NCI-H1694 treated with DMSO at 0.1 percent for 48 hours (cell line): ENCODE measurements at places on chromosomes 2 and 18.

DNA sequence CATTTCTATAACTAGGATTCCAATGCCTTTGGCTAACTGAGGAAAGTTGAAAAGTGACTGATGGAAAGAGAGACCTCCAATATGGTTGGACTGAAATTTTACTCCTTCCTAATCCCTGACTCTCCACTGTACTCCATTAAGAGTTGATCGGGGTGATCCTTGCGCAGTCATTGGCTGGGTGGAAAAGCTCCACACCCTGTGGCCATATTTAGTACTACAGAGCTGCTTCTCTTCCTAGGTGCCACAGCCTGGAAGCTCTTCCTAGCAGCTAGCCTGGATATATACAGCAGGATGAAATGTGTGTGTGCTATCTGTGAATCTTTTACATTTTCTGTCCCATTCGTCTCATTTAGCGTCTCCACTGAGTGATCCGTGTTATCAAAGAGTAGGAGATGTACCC is 71.2 kb downstream of the MEP1B start:
- DNase-seq: no peak

DNA sequence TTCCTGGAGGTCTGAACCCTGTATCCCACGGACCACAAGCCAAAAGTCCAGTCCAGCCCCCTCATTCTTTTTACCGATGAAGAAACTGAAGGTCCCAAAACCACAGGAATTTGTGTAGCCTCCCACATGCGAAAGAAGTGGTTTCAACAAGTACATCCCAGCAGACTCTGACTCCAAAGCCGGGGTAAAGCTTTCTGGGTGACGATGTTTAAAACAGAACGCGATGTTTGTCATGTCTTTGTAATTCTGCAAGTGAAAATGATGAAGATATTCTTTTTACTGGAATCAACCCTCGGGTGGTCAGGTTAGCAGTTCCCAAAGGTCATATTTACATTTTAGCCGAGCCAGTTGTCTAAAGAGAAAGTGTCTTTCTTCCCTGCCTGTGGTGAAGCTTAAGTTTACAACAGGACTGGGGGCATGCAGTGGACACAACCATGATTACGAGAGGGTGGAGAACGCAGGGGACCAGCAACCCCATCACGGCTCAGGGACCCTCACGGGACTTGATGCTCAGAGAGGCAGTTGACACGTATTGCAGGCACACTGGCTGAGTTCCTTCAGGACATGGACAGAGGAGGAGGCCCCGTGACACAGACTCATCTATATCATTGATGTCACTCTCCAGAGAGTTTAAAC is 17.8 kb upstream of the TMEM131 start:
- no peak for DNase-seq

GRCh38 chr18:48428475-48429177 is 19.4 kb upstream of the ZBTB7C start:
- DNase-seq: no peak

GRCh38 chr18:44841752-44842587 is 161.3 kb downstream of the SETBP1 start:
- no peak for DNase-seq

DNA sequence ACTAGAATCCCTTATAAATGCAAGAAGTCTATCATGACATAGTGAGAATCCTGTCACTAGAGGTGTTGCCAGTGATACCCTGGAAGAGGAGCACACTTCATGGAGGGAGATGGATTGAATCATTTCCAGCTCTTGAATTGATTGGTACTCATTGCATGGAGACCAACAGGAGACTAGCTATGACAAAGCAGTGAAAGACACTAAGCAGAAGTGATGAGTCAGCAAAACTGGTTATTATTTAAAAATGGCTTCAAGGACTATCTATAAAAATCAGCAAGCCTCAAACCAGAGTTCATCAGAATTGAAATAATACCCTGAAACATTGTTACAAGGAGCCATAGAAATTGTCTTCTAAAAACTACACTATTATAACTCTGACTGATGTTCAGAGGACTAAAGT is 200.3 kb downstream of the PDE11A start:
- DNase-seq: no peak

DNA sequence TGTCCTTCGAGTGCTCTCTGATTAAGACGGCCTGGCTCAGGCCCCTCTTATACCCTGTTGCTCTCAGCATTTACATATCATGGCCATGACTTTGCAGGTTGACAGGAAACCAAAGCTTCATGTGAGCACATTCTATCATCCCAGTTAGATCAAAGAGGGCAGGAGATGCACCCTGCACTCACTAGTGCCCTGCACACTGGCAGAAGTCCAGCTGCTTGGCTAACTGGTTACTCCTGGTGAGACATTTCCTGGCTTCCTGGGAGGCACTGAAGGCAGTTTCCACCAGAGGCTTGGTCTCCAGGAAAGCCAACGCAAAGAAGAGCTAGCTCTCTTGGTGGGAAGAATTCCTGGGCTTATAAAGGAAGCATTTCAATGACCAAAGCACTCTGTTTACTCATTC is 66.3 kb downstream of the LIPG start:
- no peak for DNase-seq

- DNase-seq: no peak
These were observed 65.6 kb downstream of the COL5A2 start for GRCh38 chr2:189113963-189114362.

- peak; percentile 3 for DNase-seq
These were observed 44.8 kb downstream of the CHMP3 start for GRCh38 chr2:86518481-86518880.

DNA sequence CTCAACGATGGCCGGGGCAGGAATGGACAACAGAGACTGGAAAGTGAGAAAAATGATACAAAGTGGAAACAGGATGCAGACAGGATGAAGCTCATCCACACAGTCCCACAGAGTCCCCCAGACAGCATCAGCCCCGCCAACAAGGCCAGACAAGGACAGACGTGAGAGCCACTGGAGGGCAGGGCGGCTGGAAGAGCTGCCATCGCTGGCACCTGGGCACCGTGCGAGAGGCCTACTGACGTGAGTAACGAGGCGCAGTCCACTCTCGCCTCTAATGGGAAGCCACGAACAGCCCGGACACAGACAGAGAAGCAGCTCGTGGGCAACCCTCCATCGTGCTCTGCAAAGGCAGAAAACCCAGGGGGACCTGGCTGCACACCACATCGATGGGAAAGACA is 17.1 kb downstream of the HDAC4 start:
- DNase-seq: no peak

DNA sequence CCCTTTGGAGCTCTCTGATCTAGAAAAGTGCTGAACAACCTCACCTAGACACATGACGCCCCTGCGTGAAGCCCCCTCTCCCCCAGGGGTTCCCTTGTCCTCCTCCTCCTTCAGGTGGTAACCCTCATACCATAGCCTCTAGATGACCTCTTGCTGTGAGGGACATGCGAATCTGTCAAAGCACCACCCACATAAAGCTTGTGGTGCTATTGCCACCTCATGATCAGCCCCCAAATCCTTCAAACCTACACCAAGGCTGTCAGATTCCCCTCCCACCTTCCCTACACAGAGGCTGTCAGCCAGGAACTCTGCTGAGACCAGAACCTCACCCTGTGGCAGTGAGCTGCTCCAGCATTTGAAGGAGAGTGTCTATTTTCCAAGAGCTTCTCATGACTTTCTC is 43.1 kb upstream of the TEX51 start:
- no peak for DNase-seq

GRCh38 chr18:51417643-51418483 is 220.4 kb upstream of the MEX3C start:
- no peak for DNase-seq

DNA sequence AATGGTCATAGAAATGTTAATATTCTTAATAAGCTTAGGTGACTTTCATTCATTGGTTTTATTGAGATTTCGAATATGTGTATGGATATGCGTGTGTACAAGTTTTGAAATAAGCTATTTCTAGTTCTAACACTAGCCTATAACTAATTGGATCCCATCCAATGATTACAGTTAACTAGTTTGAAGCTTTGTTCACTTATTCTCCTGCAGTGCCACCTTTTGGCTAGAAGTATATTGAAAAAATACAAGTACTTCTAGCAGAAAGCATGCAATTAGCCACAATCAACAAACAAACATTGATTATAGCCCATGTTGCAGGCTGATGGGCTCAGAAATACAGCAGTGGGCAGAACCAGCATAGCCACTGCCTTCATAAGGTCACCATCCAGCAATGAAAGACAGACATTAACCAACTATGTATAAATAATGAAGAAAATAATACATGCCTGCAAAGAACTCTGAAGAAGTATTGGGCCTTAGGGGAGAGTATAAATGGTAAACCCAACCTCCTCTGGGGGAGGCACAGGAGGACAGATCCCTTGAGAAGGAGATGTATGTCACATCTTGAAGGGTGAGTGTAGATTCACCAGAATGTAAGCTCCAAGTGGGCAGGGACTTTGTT is 5.1 kb upstream of the PIEZO2 start:
- peak; percentile 0 for DNase-seq

DNA sequence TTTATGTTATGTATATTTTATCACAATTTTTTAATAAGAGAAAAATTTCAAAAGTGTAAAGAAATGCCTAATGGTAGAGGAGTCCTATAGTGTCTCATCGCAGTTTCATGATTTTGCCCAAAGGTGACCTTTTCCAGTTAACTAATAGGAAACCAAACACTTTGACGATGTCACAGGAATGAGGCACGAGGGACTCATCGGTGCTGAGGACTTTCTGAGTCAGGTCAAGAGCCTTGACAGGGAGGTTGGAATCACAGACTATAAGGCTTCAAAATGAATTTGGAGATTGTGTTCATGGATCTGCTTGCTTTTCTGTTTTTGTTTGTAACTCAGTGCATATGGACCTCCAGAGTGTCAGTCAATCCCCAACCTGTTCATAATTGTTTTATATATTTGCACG is 15.1 kb upstream of the RTTN start:
- DNase-seq: no peak

- DNase-seq: no peak
These were observed 564.2 kb downstream of the MBD2 start for GRCh38 chr18:53660306-53660705.

DNA sequence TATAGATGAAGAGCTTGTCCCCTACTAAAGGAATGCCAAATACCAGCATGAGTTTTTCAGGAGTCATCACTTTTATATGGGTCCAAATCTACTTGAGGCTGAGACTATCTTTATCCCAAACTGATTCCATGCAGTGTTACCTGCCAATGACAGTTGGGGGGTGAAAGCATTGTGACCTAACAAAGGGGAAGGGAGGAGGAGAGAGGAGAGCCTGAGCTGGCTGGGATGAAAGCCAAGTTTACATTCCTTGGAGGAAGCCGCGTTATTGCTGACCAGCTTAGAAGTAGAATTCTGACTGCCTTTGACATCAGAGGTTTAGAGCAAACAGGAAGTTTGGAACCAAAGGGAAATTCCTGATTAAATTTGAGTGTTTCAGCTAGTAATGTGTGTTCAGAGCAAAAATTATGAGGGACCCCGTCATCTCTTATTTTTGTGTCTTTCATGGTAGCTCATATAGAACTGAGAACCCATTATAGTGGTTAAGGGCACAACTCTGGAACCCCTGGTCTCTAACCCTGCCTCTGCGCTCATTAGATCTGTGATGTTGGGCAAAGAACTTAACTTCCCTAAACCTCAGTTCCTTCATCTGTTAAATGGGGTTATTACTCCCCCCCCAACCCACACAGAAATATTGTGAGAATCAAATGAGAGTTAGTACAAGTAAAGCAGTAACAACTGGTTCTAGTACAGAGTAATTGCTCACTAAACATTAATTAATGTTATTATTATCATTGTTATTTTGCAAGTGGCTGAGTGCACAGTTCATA is 199.3 kb upstream of the EPAS1 start:
- no peak for DNase-seq

DNA sequence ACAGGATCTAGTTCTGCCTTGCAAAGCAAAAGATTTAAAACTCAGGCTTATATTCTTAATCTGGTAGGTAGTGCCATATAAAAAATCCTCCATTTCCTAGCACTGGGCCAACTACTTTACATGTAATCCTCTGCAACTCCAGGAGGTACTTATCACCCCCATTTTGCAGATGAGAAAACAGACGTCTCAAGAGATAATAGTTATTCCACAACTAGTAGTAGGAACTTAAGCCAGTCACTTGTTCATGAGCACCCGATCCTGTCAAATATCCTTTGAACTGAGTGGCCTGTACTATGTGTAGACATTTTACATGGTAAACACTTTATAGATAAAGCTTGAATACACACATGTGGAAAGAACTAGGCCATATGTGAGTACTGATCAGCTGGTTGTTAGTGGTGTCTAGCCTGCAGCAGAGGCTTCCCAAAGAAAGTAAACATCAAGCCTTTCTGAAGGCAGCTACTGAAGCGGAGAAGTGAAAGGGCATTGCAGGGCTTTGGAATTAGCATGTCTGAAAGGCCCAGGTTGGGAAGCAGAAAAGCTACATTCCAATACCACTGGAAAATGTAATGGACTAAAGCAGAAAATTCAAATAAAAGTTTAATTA is 48.0 kb downstream of the NAB1 start:
- DNase-seq: no peak

DNA sequence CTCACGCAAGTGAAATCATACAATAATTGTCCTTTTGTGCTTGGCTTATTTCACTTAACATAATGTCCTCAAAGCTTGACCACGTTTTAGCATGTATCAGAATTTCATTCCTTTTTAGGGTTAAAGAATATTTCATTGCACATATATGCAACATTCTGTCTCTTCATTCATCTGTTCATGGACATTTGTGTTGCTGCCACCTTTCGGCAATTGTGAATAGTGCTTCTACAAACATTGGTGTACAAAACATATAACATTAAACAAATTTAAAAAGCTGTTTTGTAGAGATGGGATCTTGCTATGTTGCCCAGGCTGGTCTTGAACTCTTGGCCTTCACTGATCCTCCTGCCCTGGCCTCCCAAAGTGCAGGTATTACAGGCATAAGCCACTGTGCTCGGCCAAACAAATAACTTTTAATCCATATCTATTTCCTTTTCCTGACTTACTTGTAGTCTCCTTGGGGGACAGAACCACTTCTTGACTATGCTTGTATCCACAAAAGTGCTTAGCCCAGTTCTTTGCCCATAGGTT is 209.3 kb downstream of the SLC4A3 start:
- peak; percentile 62 for DNase-seq

DNA sequence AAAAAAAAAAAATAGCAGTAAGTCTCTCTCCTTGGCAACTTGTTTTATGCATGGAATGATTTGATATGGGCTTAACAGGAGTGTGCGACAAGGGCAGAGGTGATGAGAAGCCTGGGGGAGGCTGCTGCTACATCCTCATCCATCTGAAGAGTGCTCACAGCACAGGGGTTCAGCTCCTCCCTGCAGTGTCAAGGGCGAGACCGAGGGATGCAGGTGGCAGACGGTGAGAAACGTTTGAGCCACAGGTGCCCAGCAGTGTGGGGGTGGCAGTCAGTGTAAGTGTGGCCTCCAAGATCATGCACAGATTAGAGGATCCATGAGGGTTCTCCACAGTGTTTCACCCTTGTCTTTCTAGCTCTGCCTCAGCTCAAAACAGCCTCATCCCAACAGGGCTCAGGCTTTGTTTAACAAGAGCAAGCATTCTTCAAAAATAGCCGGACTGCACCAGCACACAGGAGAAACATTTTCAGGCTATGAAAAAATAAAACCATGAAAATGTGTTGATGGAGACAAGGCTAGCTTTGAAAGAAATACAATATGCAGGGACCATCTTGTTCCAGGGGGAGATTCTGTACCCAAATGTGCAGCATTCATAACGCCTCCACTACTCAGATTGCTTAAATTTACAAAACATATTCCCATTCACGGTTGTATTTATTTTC is 324.5 kb upstream of the MYT1L start:
- DNase-seq: no peak

- DNase-seq: no peak
These were observed 21.6 kb upstream of the ARHGEF4 start for GRCh38 chr2:130814931-130815680.
